ENCODE measurements at places on chromosomes 16 and 17.

DNA sequence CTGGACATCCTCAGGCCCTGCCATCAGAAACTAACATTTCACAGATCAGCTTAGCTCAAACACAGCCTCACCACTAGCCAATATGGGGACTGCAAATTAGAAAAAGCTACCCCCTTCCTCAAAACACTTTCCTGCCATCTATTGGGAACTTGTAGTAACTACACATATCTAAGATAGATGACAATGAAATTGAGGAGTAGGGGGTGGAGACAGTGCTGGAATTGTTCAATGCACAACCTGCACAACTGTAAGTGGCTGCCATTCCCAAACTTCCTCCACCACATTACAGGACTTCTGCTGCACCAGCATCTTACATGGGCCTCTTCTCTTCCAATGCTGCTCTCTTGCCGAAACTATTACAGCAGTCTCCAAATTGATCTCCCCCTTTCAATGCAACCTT, 21.9 kb downstream of the AIPL1 start:
- DNase-seq: no peak

DNA sequence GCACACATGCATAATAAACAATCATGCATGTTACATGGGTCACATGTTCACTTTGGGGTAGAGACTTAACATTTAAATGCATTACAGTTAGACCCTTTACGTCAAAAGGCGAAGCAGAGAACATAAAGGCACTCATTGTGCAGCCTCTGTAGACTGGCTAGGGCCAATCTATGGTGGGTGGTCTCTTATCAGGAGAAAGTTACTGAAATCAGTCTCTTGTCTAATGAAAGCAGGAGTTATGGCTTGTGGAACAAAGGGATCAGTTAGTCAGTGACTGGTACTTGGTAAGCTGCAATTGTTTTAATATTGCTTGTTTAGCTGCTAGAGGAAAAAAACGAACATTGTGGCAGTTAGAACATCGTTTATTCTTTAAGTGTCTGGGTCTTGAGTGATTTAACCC, 1.4 kb upstream of the CNEP1R1 start:
- DNase-seq: no peak

DNA sequence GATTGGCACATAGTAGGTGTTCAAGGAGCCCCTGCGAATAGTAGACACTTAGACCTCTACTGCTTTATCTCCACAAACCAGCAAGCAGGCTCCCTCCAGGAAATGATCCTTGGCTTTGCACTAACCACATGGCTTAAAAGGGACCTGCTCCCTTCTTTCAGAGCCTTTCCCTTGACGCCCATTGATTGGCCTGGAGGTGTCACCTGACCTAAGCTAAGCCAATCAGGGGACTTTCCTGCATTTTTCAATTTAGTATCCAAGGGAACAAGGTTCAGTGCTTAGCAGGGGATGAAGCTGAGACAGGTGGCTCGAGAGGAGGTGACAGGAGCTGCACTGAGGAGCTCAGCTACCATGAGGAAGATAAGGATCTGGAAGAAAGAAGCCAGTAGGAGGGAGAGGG, 52.8 kb downstream of the CLEC19A start:
- no peak for DNase-seq

DNA sequence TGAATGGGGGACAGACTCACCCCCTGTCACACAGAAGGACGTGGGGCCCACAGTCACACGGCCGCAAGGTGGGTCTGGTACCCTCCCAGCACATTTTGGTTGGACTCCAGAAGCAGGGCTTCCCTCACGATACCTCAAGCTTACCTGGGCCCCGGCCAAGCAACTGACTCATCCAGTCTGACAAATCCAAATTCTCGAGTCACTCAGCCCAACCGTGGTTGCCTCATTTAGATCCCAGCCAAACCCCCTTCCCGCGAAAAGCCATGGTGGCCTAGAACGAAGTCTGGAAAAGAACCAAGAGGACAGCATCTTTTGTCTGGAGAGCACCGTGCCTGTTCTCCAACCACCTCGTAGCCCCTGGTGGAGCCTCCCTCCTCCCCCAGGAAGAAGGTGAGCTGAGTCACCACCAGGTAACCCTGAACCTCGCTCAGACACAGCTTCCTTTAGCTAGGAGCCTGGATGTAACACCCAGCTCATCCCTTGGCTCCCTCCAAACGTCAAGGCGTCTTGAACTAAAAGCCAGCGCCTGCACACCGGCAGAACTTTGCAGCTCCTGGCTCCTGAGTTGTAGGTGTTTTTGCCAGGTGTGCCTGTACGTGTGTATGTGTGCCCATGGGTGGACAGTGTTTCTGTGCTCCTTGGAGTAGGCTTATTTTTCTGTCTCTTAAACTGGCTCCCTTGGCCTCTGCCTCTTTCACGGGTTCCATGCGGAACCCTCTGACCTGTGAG, 78.9 kb downstream of the CMIP start:
- no peak for DNase-seq

DNA sequence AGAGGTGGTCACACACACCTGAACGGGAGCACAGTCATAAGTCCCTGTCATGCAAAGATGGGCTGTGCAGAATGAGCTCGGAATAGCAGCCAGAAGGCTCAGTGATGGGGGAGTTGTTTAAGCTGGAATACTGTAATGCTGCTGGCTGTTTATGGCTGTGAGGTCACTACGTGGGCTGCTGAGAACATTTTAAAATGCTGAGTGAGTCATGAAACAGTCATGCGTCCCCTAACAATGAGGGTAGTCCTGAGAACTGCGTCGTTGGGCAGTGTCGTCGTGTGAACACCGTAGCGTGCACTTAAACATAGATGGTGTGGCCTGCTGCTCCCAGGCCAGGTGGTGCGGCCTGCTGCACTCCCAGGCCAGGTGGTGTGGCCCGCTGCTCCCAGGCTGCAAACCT, 39.7 kb downstream of the TBCD start:
- no peak for DNase-seq

- DNase-seq: no peak
Observed at GRCh38 chr17:64579917-64580316, 73.1 kb downstream of the CEP95 start.

DNA sequence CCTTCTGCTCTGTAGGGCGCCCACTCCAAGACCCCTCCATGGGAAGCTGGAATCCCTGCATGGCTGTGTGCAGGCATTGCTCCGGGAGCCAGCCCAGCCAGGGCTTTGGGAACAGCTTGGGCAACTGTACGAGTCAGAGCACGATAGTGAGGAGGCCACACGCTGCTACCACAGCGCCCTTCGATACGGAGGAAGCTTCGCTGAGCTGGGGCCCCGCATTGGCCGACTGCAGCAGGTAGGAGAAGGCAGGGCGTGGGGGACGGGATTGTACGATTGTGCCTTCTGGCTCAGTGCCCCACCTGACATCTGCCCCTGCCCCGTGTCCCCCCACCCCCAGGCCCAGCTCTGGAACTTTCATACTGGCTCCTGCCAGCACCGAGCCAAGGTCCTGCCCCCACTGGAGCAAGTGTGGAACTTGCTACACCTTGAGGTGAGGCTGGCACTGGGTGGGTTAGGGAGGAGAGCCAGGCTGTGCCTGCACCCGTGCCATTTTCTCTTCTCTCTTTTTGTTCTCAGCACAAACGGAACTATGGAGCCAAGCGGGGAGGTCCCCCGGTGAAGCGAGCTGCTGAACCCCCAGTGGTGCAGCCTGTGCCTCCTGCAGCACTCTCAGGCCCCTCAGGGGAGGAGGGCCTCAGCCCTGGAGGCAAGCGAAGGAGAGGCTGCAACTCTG, 8.7 kb upstream of the TMEM88 start:
- no peak for DNase-seq

DNA sequence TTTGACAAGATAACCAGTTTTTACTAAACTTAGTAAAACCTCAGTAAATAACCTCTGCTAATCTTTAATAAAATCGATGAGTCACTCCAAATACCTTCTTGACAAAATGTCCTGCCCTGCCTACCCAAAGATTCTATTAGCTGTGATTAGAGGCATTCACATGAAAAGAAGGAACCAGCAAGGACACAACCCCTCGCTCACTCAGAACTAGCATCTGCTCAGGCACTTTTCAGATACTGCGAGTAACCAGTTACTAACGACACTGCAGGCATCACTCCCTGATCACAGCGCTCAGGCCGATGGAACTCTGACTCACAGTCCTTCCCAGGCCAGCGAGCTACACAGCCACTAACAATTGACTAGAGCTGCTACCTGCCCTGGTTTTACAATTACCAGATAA, 24.3 kb downstream of the PELP1 start:
- DNase-seq: no peak

GRCh38 chr17:1750628-1751027, 8.0 kb downstream of the SERPINF2 start:
- DNase-seq: no peak

- DNase-seq: no peak
Observed at GRCh38 chr17:10021272-10021984, 116.4 kb upstream of the RCVRN start.
